ENCODE measurements at places on chromosomes 12 and 14.
A peak's percentile ranks its signal among the peaks of the same experiment; 100 is the strongest.

DNA sequence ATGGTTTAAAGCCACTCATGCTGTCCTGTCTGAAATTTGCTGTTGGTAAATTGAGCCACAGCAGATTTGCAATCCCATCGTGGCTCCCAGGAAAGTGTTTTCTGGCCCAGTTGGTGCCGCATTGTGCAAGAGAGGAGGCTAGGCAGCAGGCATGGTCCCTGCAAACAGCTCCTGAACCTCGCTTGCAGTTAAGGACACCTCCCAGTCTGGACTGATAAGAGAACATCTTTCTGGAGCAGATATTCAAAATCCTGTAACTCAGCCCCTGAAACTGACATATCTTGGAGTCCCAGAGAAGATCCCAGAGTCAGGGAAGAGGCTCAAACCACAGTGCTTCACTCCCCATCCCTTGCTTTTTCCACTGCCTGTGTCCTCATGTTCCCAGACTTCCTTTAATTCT lies 328.6 kb upstream of the FKBP4 start:
- no peak for DNase-seq

DNA sequence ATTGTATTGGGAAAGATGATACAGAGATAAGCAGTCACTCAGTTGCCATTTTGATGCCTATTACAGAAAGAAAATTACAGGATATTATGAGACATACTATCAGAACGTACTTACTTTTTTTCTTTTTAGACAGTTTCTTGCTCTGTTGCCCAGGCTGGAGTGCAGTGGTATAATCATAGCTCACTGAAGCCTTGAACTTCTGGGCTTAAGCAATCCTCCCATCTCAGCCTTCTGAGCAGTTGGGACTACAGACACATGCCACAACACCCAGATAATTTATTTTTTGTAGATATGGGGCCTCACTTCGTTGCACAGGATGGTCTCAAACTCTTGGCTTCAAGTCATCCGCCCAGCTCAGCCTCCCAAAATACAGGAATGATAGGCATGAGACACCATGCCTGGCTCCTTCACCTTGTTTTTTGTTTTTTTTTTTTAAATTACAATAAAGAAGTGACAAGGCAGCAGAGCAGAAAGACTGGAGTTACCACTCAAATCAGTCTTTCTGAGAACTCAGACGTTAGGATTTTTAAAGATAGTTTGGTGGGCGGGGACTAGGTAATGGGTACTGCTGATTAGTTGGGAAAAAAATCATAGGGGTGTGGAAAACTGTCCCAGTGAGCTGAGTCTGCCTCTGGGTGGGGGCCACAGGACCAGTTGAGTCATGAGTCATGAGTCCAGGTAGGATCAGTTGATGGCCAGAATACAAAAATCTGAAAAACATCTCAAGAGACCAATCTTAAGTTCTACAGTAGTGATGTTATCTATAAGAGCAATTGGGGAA lies 11.5 kb upstream of the CPM start:
- DNase-seq: no peak

GRCh38 chr12:42932936-42933335 lies 343.4 kb upstream of the PRICKLE1 start:
- no peak for DNase-seq

DNA sequence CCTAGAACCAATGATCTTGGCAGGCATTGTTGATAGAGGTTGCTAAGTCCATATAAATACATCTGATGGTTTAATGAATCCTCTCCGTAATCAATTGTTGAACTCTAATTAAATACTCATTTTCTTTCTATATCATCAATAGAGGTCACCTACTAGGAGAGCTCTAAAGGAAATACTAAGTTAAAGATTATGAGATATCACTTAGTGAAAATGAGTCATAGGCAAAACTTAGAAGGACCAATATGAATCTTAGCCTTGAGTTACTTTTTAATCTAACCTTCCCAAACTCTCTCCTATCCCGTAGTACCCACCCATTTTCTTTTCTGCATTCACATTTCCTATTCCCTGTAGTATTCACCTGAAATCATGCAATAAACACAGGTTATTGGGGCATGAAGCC lies 50.2 kb downstream of the MBIP start:
- DNase-seq: no peak

DNA sequence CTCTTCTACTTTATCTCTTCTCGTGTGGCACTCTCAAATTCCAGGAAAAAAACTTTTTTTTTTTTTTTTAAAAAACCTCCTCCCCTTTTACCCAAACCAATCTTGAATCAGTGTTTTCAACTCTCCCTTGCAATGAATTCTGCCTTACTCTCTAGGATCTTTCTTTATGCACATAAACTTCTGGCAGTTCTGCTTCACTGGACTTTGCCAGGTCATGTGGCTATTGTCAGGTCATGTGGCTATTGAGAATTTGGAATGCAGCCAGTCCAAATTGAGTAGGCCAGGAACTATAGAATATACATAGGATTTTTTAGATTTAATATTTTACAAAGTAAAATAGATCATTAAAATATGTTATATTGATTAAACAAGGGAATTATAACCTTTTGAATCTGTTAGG lies 218.2 kb downstream of the TMTC3 start:
- no peak for DNase-seq

GRCh38 chr12:3803865-3804472 lies 51.1 kb upstream of the CRACR2A start:
- peak; percentile 75 for DNase-seq

- no peak for DNase-seq
Measured at GRCh38 chr14:54251356-54251755, 145.5 kb upstream of the CDKN3 start.

DNA sequence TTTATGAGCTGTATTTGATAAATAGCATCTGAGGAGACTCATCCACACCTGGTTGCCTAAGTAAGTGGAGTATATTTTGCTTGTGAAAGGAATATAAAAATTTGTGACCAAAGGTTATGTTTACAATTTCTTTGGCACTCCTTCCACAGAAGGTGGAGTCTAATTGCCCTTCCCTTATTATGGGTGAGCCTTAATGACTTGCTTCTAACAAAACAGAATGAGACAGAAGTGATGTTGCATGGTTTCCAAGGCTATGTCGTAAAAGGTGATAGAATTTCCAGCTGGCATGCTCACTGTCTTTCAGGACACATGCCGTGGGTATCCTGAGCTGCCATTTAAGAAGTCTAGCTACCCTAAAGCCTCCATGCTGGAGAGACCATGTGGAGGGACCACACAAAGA lies 116.8 kb upstream of the ABCD2 start:
- DNase-seq: no peak

DNA sequence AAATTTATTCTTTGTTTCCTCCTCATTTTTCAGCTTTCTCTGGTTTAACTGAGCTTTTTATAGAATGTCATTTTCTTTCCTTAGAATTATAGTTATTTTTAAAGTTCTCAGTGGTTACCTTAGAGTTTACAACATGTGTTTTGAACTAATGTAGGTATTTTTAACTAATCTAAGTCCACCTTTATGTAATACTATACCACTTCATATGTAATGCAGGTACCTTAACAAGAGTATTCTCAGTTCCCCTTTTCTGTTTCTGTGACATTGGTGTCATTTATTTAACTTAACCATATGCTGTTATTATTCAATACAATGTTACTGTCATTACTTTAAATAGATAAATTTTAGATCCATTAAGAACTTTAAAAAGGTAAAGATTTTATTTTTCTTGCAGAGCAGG lies 30.3 kb upstream of the KCNC2 start:
- DNase-seq: no peak

DNA sequence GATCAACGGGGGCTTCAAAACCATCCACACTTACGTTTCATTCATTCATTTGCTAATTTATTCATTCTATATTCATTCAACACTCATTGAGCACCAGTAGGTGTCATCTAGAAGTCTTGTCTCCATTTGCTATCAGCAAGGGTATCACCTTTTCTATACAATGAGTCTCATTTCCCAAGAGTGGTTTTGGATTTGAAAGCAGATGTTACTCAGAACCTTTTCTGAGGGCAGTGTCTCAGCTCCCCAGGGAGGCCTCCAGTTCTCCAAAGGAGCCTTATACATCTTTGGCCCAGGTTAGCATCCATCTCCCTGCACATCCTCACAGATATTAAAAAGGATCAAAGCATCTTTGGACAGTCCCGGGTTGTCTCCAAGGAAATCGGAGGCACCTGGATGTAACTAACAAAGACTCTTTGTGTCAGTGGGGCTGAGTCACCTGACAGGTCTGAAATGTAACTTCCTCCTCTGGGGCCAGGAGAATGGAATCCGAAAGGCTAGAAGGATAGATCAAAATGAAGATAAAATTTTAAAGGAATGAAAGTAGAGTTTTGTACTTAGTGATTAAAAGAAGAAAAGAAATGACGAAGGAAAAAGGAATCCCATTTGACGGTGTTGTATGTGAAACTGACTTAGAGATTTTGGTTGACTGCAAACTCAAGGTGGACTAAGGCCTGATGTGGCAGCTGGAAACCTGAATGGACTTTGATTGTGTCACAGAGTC lies 103.0 kb downstream of the VCPKMT start:
- no peak for DNase-seq

GRCh38 chr12:111361717-111362576 lies 6.9 kb downstream of the PHETA1 start:
- DNase-seq: no peak

Data from NCI-H774 (cell line).